Activated CD4-positive, alpha-beta T cell treated with anti-CD3 and anti-CD28 coated beads for 36 hours (primary cell): ENCODE measurements at places on chromosomes 6 and 20. TPM values are rescaled to one million over a fixed set of nuclear protein-coding genes. Genes with fewer than 3 reads are reported as not detected.

The BACH2 gene
- total RNA-seq: 87.3 TPM

- no peaks in the 10 kb centered on the region for H3K27me3 ChIP-seq
- no peak for DNase-seq
- no peaks in the 10 kb centered on the region for H3K36me3 ChIP-seq
- H3K4me1 ChIP-seq: no peaks in the 10 kb centered on the region
- no peak overlapping the region for H3K27ac ChIP-seq
Measured at GRCh38 chr20:8862092-8862491, 206.8 kb upstream of the PLCB4 start.

DNA sequence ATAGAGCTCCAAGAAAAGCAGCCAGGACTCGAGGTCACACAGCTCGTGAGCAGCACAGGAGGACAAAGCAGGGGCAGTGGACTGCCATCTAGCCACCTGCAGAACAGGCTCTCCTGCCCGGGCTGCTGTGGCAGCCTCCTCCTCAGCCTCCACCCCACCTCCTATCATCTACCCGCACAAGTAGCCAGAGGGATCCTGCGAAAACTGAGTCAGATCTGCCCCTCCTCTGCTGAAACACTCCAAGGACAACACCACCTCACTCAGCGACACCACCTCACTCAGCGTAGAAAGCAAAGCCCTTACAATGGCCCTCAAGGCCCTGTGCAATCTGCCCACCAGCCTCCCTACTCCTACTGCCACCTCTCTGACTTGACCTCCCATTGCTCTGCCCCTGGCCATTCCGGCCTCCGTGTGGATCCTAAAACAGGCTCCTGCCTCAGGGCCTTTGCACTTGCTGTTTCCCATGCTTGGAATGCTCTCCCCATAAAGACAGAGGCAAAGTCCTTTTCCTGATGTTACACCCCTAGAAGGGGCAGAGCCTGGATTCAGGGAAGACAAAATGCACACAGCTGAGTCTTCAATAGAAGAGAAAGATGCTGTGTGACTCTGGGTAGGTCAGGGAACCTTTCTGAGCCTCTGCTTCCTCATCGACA lies 19.3 kb downstream of the PREX1 start:
- H3K27me3 ChIP-seq: no peaks in the 10 kb centered on the region
- DNase-seq: no peak
- H3K36me3 ChIP-seq: peaks cover 27% of the 10 kb centered on the region
- peaks cover 27% of the 10 kb centered on the region for H3K4me1 ChIP-seq
- H3K27ac ChIP-seq: no peak overlapping the region

- H3K27me3 ChIP-seq: peaks cover 22% of the 10 kb centered on the region
- no peak within 1 kb of the TSS for H3K27ac ChIP-seq
- DNase-seq: peak; percentile 44
- peaks cover 19% of the 10 kb centered on the region for H3K4me1 ChIP-seq
- H3K36me3 ChIP-seq: peaks cover 2% of the 10 kb centered on the region
- peak within 1 kb of the TSS; percentile 72 for H3K4me3 ChIP-seq
Measured at GRCh38 chr6:134317471-134318131, at the start of gene SGK1. Gene SGK1 (minus strand): TSS chr6:134318112. CDS start chr6:134317460, 652 bp downstream.

DNA sequence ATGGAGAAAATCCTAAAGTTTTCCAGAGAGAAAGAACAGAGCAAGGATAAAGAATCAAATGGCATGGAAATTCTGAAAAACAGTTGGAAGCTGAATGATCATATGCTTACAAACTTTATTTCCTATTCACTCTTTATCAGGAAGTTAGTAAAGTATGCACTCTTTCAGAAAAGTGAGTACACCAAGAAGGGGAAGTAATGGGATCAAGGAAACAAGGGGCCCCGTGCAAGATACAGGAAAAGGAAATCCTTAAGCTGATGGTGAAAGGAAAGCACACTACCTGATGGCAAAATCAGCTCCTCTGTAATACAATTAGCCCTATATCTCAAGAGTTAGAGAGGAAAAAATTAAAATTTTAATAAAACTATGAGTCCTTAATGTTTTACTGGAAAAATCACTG lies 14.0 kb downstream of the CALHM6 start:
- DNase-seq: no peak
- no peaks in the 10 kb centered on the region for H3K36me3 ChIP-seq
- peaks cover 18% of the 10 kb centered on the region for H3K4me1 ChIP-seq
- H3K27ac ChIP-seq: no peak overlapping the region
- no peak overlapping the region for H3K4me3 ChIP-seq
- H3K27me3 ChIP-seq: peaks cover 2% of the 10 kb centered on the region

DNA sequence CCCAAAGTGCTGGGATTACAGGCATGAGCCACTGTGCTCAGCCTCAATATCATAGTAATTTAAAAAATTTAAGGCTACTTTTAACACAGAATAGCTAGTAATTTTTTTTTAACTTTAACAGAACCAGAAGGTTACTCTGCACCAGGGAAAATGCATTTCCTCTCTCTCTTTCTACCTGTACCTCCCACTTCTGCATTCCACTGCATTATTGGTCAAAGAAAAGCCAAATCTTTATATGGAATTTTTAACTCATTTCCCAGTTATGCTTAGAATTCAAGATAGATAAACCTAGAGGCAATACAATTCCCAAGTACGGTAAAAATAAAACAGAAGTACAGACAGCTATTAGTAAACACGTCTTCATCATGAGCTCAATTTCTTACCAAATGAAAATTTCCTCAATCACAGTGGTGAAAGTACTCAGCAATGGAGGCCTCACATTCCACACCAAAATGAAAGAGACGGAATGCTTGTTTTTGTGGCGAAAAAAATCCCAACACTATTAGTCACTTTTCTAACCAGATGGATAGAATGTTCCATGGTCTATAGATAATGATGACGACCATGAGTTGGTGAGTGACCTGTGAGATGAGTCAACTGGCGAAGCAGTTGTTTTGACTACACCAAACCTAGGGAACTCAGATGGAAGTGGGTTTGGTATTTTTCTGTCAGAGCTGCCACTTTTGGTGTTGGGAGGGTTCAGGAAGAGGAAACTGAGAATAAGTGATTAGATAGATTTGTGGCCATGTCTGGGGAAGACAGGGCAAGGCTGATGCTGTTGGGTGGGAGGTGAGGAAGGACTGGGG lies 104.7 kb upstream of the SGK1 start:
- H3K27ac ChIP-seq: peak overlapping the region; percentile 17
- no peak for DNase-seq
- H3K4me3 ChIP-seq: no peak overlapping the region
- no peaks in the 10 kb centered on the region for H3K36me3 ChIP-seq

The TFEB gene
- 8.5 TPM for total RNA-seq

DNA sequence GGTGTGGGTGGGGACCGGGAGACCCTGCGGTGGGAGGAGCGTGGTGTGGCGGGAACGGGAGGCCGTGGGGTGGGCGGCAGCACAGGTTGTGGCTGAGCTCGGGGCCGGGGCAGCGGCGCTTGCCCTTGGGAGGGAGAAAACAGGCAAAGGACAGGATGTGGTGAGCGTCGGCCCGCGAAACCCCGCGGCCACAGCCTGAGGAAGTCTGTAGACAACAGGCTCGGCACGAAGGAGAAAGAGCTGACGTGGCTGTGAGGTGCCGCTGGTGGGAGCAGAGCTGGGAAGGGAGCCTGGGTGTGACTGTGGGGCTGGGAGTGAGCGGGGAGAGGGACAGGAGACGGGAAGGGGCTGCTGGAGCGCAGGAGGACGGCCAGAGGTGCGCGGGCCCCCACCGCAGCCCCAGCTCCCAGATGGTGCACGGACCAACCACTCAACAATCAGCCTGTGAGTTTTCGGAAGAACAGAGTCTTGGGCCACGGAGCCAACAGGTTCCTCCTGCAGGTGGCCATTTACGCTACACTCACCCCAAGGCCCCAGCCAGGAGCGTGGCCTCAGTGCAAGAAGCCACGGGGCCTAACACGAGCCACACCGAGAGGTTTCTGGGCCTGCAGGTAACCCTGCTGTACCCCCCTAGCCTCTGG lies 202.8 kb downstream of the DLL1 start:
- peak overlapping the region; percentile 70 for H3K4me3 ChIP-seq
- peak overlapping the region; percentile 88 for H3K27ac ChIP-seq
- no peaks in the 10 kb centered on the region for H3K36me3 ChIP-seq
- DNase-seq: peak; percentile 71

DNA sequence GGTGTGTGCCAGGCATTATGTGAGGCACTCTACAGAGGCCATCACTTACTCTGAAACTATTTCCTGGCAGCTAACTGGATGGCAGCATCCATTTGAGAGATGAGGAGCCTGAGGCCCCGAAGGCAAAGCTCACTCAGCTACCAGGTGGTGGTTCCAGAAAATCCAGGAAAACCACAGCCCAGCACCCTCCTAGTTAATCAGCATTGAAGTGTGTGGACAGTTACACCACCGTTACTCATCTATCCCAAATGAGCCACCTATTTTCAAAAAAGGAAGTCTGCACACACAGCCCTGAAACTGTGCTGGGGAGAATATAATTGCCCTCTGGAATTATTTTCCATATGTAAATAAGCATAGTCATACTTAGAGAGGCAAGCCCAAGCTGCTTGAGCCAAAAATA lies 67.4 kb downstream of the CNBD2 start:
- no peaks in the 10 kb centered on the region for H3K27me3 ChIP-seq
- H3K4me1 ChIP-seq: no peaks in the 10 kb centered on the region
- DNase-seq: no peak

- no peaks in the 10 kb centered on the region for H3K36me3 ChIP-seq
- DNase-seq: peak; percentile 89
- peaks cover 23% of the 10 kb centered on the region for H3K27me3 ChIP-seq
- peaks cover 12% of the 10 kb centered on the region for H3K4me1 ChIP-seq
- no peak overlapping the region for H3K4me3 ChIP-seq
Measured at GRCh38 chr6:41424370-41425058, 89.1 kb downstream of the NCR2 start.

The OR2H1 gene
- not detected for total RNA-seq

The C20orf204 gene
- total RNA-seq: 3.3 TPM

- H3K36me3 ChIP-seq: no peaks in the 10 kb centered on the region
- no peak overlapping the region for H3K4me3 ChIP-seq
- peaks cover 3% of the 10 kb centered on the region for H3K27me3 ChIP-seq
- no peak for DNase-seq
- no peaks in the 10 kb centered on the region for H3K4me1 ChIP-seq
- no peak overlapping the region for H3K27ac ChIP-seq
Measured at GRCh38 chr20:23212464-23212995, 126.4 kb upstream of the CD93 start.

DNA sequence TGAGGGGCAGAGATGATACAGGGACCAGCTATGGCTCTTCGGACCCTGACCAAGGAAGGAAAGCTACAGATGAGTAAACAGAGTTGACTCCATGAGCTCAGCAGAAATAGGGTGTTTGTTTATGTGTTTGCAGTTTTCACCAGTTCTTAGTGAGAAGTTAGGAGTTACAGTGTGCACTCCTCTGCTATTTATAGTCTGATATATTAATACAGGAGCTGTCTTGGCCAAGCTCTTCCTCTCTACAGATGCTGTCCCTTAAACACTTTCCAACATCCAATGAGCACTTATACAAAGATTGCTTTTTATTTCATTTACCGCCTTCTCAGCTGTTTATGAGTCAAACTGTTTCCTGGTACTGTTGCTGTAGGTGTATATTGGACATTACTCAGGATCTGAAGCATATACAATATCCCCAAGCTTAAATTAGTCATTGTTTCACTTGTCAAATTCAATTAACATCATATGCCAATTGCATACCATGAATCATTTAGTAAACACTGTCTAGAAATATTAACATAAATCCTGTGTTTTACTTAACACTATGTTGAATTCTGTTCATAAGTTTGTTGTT lies 618.0 kb downstream of the PRKN start:
- no peaks in the 10 kb centered on the region for H3K36me3 ChIP-seq
- H3K27ac ChIP-seq: no peak overlapping the region
- DNase-seq: no peak
- H3K4me1 ChIP-seq: no peaks in the 10 kb centered on the region
- no peaks in the 10 kb centered on the region for H3K27me3 ChIP-seq

DNA sequence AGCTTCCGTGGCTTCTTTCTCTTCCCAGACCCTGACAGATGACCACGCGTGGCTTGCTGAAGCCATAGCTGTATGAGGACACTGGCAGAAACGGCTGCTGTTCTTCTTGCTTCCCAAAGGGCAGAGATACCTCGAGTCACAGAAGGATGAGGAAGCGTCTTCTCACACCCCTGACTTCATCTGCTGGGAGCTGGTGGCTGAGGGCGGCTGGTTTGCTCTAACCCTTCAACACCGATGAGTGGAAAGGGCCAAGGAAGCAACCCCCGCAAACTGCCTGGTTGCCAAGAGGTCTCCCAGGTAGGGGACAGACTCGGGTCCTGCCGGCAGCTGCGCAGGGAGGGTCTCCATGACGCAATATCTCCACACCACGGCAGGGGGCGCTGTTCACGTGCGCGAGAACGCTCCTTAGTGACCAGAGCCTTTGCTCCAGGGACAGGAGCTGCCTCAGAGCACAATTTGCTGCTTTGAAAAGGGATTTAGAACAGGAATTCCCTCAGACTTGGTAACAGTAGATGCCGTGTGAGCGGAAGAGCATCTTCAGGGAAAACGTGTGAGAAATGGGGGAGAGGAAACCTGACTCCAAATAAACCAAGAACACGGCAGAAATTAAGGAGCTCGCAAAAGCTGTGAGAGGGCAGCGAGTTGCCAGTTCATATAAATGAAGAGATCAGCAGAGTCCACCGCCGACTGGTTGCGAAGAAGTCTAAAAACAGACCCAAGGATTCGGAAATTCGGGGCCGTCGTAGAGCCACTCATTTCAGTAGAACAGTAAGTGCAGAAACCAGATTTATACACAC lies 80.2 kb downstream of the ERMARD start:
- no peaks in the 10 kb centered on the region for H3K4me1 ChIP-seq
- no peak overlapping the region for H3K4me3 ChIP-seq
- peaks cover 35% of the 10 kb centered on the region for H3K27me3 ChIP-seq
- no peak overlapping the region for H3K27ac ChIP-seq

GRCh38 chr6:99711302-99711701 lies 104.7 kb downstream of the PRDM13 start:
- H3K4me1 ChIP-seq: no peaks in the 10 kb centered on the region
- no peaks in the 10 kb centered on the region for H3K36me3 ChIP-seq
- peaks cover 9% of the 10 kb centered on the region for H3K27me3 ChIP-seq
- H3K27ac ChIP-seq: no peak overlapping the region
- DNase-seq: no peak

- H3K27ac ChIP-seq: no peak overlapping the region
- H3K4me1 ChIP-seq: no peaks in the 10 kb centered on the region
- no peak for DNase-seq
- no peak overlapping the region for H3K4me3 ChIP-seq
Measured at GRCh38 chr20:57136734-57137133, 129.7 kb downstream of the BMP7 start.
